NCI-H774 (cell line): ENCODE measurements at places on chromosomes 3 and 15.

DNA sequence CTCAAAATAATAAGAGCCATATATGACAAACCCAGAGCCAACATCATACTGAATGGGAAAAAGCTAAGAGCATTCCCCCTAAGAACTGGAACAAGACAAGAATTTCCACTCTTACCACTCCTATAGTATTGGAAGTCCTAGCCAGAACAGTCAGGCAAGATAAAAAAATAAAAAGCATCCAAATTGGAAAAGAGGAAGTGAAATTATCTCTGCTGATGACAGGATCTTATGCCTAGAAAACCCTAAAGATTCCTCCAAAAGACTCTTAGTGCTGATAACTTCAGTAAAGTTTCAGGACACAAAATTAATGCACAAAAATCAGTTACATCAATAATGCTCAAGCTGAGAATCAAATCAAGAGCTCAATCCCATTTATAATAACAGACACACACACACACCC lies 45.9 kb upstream of the SLC2A2 start:
- no peak for DNase-seq

DNA sequence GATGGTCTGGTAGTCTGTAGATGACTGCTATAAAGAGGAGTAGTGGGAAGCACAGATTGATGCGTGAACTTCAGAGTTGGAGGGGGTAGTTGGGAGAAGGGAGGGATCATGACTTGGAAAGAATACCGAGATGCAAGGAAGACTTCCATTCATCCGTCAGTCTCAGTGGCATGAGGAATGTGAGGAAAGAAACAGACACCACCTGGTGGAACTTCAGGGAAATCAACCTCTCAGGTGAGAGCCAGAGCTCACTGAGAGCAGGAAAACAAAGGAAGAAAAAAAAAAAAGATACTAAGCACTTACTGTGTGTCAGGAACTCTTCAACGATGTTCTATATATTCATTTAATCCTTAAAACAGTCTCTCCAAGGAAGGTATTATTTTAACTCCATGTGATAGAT lies 172.4 kb downstream of the OXSM start:
- DNase-seq, result no peak

DNA sequence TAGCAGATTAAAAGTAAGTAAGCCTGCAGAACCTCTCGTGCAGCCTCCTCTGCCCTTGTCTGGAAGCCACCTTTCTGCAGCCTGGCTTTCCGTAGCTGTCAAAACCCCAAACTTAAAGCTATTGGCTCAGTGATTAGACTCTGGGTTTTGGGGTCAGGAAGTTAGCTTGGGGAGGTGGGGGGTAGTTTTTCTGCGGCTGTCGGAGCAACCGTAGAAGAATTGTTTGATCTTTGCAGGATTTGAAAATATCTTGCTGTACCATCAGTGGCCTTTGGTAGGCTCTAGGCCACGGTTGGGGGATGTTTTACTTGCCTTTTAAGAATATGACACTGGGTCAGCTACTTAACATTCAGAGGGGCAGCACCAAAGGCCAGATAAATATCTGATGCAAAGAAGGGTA lies 88.4 kb upstream of the RASGRP1 start:
- no peak for DNase-seq

- no peak for DNase-seq
These were observed 468.1 kb downstream of the SHQ1 start for GRCh38 chr3:72380193-72380592.

- no peak for DNase-seq
These were observed 16.6 kb downstream of the NFKBIZ start for GRCh38 chr3:101865751-101866509.
